Activated CD4-positive, alpha-beta T cell treated with anti-CD3 and anti-CD28 coated beads, Interleukin-2, amount 50 U/mL, for 4 hours (primary cell): ENCODE measurements at places on chromosomes 6 and 20.

DNA sequence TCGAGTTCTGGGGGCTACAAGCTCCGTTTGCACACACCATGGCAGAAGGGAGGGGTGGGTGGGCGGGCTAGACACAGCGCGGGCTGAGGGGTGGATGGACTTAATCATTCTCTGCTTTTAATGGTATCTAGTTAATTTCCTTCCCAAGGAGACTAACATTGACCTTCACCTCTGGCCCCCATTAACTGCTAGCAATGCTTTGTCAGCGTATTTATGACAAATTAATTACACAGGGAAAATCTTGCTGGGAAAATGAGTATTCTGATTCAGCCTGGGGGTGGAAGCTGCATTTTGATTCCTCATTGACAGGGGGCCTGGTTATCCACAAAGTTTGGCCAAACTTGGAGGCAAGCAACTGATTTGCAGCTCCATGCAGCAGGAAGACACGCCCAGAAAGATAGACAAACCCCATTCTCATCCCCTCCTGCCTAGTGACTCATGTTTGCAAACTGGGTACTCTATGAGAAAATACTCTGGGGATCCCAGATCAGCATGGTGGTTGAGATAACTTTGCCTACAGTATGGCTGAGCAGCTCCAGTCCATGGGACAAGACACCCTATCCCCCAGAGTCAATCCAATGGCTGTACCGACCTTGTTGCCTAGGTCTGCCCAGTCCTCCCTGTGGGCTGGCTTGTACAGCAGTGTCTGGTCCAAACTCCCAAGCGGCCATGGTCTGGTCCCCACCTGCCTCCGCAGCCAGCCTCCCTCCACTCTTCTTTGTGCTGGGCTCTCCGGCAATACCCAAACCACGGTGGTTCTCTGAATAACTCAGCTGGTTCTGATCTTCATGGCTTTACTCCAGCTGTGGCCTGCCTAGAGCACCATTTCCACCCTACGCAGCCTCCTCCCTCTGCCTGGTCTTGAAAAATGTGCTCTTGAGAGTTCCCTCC is 19.7 kb downstream of the ZBP1 start:
- DNase-seq = no peak

DNA sequence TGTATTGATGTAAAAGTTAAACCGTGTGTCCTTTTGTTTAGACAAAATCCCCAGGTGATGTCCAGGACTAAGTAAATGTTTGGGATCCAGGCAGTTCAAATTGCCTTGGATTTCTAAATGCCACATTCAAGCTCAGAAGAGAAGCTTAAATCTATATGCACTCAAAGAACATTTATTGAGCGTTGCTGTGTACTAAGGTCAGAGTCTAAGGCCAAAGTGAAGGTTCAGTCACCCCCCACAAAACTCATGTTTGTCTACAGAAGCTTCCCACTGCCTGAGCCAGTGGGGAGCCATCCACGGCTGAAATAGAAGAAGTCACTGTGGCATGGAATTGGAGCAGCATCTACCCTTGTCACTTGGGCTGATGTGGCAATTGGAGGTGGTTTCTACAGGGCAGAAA is 70.7 kb upstream of the INSM1 start:
- DNase-seq = no peak

DNA sequence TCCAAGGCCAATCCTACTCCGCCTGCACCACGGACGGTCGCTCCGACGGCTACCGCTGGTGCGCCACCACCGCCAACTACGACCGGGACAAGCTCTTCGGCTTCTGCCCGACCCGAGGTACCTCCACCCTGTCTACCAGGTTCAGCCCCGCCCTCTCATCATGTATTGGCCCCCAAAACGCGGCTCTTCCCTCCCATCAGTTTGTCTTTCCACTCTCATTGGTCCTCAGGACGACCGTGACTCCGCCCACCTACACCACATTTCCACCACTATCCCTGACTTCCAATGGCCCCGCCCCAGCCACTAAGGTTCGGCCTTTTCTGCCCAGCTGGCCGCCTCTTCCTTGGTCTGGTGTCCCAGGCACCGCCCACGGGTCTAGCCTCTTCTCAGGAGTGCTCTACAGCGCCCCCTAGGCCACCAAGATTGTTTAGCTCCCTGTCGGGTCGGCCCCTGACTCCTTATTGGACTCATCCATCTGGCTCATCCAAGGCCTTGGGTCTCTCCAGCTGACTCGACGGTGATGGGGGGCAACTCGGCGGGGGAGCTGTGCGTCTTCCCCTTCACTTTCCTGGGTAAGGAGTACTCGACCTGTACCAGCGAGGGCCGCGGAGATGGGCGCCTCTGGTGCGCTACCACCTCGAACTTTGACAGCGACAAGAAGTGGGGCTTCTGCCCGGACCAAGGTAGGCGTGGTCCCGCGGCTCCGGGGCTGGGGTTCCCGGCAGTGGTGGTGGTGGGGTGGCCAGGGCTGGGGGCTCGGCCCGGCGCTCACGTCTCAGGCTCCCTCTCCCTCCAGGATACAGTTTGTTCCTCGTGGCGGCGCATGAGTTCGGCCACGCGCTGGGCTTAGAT is 3.1 kb downstream of the MMP9 start:
- no peak for DNase-seq

DNA sequence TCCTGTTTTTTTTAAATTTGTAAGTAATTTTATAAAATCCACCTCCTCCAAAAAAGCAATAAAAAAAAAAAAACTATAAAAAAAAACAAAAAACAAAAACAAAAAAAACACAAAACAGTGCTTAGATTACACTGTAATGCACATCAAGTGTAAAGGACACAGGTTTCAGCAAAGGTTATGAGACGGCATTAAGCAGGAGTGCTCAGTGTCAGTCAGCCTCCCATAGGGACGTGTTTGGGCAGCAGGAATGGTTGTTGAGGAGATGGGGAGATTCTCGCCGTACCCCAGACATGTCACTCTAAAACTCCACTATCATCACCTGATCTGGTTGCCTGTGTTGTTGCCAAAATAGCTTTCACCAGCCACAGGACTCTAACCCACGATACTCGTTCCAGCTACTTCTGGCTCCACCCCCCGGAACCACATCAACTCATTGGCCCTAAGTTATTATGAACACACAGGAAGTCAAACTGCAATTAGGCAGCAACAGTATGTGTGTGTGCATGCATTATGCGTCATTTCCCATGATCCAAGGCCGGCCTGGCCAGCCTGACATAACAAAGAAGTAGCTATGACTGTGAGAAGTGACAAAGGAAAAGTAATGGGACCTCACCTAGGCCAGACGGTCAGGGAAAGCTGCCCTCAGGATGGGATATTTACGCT is 28.7 kb downstream of the ECT2L start:
- no peak for DNase-seq

GRCh38 chr20:59082981-59083380 is 40.4 kb upstream of the PRELID3B start:
- DNase-seq = no peak

DNA sequence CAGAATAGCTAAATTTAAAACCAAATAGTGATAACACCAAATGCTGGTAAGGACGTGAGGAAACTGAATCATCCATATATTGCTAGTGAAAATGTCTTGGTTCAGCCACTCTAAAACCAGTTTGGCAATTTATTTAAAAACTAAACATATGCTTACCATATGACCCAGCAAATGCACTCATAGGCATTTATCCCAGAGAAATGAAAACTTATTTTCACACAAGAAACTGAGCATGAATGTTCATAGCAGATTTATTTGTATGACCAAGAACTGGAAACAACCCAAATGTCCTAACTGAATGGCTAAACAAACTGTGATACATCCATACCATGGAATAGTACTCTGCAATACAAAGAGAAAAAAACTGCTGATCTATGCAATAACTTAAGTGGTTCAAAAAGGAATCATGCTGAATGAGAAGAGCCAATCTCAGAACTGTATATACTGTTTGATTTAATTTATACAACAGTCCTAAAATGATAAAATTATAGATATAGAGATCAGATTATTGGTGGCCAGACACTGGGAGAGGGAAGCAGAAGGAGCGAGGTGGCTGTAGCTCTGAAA is 115.6 kb upstream of the ADGRF1 start:
- no peak for DNase-seq

- DNase-seq = no peak
Observed at GRCh38 chr20:7828437-7828836, 111.8 kb downstream of the HAO1 start.
